ENCODE measurements at places on chromosomes 13 and 19. TPM values are rescaled to one million over a fixed set of nuclear protein-coding genes. Genes with fewer than 3 reads are reported as not detected.

GRCh38 chr19:23314505-23315251, 64.5 kb upstream of the ZNF724 start:
- no peak for DNase-seq

DNA sequence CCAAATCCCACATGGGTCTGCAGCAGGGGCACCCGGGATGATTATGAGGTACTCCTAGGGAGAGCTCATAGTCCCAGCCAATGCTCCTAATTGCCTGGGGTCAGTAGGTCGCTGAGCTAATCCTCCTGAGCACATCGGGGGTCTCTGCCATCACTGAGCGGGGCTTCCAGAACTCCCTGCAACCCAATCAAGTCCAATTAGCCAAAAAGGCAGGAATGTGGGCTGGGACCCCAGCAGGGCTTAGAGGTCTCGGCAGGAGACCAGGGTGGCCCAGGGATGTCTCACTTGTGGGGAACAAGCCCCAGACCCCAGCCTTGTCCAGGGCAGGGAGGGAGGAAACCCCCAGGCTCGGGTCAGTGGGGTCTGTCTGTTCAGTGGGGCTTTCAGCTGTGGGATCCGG, 17.1 kb upstream of the CPAMD8 start:
- DNase-seq, result no peak

- DNase-seq, result no peak
Measured at GRCh38 chr19:1744822-1745563, 8.3 kb upstream of the ONECUT3 start.

DNA sequence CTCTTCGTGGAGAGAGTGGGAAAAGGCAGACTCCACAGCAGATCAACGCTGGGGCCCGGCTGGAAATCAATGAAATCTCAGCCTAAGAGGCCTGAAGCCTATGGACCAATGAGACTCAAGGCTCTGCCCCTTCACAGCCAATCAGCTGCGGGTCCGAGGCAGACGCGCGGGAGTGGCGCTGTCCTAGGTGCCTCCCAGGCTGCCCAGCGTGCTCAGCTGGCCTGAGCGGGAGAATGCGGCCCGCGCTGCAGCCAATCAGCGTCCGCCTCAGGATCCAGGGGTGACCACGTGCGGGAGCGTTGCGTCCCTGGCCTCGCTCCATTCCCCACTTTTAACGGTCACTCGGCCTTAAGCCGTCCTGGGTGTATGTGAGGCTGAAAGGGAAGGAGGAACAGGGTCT, at the start of gene ZBTB32:
ZBTB32 (plus strand) TSS at position 341 of the 400 bp plus-strand sequence. CDS start 10,069 bp downstream, outside the sequence.
- peak; percentile 38 for DNase-seq

DNA sequence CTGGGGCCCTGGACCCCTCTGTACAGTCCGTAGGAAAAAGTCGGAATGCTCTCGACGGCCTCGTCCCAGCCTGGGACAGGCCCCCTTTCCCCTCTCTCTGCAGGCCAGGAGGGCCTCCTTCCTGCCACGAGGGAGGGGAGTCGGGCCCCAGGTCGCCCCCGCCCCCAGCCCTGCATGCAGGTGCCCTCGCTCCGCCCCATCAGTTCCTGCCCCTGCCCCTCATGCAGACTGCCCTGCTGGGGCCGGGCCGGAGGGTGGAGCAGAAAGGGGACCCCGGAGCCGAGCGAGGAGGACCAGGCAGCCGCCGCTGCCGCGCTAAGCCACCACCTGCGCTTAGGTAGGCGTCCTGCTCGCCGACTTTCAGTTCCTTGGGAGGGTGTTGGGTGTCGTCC, 7.3 kb downstream of the LYL1 start:
- peak; percentile 32 for DNase-seq

GRCh38 chr19:4373601-4374497, 26.5 kb downstream of the SH3GL1 start:
- peak; percentile 74 for DNase-seq

- DNase-seq, result no peak
Measured at GRCh38 chr19:51921949-51922348, 5.3 kb upstream of the ZNF613 start.

- peak; percentile 60 for DNase-seq
Measured at GRCh38 chr19:31350693-31351055, 1.4 kb upstream of the TSHZ3 start.

GRCh38 chr19:48945415-48945814, 9.3 kb upstream of the BAX start:
- DNase-seq, result no peak

DNA sequence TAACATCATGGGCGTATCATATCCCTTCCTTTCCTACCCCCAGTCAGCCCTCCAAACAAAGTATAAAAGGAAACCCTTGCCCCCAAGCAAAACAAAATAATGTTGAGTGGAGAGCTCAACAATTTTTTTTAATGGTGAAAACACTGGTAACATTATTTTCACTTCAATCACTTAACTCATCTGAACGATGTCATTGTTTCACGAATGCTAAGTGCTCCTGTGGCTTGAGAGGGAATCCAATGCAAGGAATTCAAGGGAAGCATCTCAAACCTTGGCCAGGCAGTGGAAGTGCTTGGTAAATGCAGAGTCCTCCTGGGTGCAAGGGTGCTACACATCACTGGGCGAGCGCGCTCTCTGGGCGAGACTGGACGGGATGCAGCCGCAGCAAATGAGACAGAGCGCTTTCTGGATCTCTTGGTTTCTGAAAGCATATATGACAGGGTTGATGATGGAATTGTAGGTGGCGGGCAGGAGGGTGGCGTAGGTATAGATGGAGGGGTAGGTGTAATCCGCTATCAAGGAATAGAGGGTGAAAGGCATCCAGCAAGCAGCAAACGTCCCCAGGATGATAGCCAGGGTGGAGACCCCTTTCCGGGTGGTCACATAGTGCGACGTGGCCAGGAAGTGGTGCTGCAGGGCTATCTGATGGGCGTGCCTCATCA, 2.0 kb downstream of the GPR12 start:
- DNase-seq, result no peak

GRCh38 chr13:112671359-112671758, 18.5 kb upstream of the ATP11A start:
- no peak for DNase-seq

DNA sequence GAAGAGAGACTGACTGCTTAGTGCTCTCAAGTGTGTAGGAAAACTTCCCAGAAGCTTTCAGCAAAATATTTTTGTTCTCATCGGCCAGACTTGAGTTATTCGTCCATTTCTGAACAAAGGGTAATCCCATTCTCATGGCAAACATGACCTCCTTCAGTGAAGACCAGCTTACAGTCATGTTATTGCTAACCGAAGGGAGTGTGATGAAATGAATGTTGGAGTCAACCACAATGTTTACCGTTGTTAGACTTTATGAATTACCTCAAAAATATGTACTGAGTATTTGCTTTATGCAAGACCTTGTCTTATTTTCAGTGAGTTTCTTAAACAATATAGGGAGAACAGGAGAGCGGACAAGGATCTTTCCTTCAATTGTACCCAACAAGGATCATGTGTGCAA, 228.6 kb downstream of the LMO7 start:
- DNase-seq, result no peak

DNA sequence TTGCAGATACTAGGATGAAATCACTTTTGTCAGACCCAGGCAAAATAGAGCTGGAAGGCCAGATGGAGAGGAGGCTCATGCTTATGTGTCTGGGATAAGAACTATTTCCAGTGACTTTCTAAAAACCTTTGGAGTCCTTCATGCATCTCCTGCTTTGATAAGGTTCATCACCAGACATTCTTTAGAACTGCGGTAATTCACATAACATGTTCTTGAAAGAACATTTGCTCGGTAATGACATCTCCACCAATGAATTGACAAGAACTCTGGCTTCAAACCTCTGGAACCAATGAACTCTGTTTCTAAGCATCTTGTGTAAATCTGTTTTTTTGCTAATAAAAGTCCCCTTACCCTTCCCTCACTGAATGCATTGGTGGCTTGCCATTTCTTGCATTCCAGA, 112.0 kb upstream of the KL start:
- no peak for DNase-seq

GRCh38 chr13:47904891-47905290, 96.2 kb downstream of the SUCLA2 start:
- no peak for DNase-seq

GRCh38 chr19:58354478-58355030, 1.3 kb upstream of the A1BG start:
- peak; percentile 28 for DNase-seq

- no peak for DNase-seq
Measured at GRCh38 chr13:44153496-44153895, 220.1 kb upstream of the SERP2 start.

GRCh38 chr19:41872775-41873647, 4.1 kb upstream of the CD79A start:
- peak; percentile 82 for DNase-seq

DNA sequence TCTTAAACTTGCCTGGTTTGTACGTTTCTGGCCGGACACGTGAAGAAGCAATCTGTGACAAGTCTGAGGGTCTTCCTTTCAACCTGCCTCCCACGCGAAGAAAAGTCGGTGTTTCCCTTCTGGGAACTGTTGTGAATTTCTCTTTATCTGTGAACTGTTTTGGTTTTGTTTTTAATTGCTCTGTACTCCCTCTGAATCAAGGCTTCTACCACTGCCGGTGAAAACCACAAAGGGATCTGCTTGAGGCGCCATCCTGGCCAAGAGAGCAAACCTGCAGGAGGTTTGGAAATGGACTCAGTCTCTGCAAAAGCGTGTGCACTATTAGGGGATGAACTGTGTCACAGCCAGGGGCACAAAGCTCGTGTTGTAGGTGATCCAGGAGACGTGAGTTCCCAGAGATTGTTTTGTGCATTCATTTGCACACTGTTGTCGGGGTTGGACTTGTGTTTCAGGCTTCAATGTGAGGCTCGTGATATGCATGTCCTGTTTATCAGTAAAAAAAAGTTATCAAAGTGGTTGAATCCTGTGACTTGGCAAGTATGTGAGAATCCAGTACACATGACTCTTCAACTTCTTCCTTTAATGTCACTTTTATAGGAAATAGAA, 9.7 kb downstream of the SIGLEC8 start:
- no peak for DNase-seq

DNA sequence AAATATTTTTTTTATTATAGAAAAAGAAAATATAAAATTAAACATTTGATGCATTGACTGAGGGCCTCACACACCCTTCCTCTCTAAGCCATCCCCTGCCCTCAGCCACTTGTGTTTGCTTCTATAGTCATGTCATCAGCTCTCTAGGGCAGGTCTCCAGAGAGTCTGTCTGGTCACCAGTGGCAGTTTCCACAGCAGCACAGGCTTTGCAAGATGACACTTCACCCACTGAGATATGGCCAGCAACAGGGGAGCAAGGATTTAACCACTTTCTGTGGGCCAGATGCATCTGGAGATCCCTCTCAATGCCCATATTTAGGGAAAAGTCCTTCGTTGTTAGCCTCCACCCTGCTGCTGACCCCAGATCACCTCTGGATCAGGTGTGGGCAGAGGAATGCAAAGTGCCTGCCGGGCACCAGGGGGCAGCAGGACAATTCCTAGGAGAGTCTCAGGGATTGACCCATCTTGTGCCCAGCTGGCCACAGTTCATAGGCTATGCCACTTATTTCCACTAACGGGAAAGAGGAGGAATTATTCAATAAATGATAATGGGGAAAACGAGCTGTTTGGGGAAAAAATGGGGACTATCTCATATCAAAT, 4.8 kb downstream of the ABCC4 start:
- peak; percentile 64 for DNase-seq

Gene ENOX1
- 2.6 TPM for total RNA-seq

Gene EFNB2
- 13.6 TPM for total RNA-seq

Gene PLK5
- total RNA-seq, result not detected

Gene AXL
- 30.2 TPM for total RNA-seq

Gene RETN
- total RNA-seq, result 1.7 TPM

Gene COLGALT1
- total RNA-seq, result 34.9 TPM
